ENCODE measurements at places on chromosomes 16 and 17.

DNA sequence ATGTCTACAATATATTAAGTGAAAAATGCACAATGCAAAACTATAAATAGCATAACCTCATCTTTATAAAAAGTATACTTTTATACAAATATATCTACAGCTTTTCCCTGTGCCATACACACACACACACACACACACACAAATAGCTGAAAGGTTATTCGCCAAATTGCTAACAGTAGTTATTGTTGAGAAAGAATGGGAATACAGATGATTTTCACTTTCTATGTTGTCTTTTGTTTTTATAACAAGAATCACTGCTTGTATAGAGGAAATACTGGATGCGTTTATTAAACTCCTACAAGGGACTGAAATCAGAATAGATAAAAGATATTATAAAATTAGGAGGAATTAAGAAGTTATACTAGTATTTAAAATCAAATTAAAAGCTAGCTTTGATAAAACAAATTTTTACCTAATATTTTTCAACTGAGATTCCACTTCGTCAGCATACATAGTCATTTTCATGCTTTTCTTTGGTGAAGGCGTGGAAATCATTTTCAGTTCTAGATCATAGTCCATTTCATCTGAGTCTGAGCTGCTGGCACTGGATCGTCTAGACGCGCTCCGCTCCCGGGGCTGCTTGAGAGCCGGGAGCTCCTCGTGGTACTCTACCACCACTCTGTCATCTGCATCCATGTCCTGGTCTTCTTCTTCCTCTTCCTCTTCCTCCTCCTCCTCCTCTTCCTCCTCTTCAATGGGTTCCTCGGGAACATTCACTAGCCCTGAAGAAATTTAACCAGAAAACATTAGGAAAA, 17.0 kb upstream of the ITGAE start:
- ATAC-seq = no peak

DNA sequence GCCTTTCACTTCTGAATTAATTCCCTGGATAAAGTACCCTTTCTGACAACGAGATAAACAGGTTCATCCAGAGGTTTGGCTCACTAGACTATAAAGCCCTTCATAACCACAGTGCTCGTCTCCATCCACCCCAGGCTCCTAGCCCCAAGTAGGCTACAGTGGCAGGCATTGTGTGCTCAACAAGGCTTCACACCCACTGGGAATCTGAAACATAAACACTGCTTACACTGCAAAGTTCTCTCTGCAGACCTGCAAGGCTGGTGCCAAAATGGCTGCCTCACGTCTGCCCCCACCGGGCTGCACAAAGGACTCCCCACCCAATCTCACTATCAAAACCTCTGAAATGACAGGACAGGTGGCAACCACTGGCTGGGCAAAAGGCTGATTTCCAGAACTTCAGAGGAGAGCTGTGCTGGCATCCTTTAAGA, 5.1 kb upstream of the HLF start:
- no peak for ATAC-seq

DNA sequence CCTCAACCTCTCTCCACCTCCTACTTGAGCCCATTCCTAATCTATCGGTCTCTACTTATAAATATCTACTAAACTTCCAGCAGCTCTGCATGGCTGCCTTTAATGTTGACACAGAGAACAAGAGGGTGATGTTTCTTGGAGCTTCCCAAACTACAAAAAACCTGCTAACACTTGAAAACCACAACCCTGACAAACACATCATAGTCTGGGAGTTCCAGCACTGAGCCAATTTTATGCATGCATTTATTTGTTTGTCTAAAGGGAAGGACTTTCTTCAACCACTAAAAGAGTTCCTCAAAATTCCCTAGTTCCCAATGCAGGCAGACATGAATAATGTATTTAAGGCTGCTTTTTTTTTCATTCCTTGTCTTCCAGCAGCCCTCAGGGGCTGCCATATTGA, 331.8 kb upstream of the XYLT1 start:
- no peak for ATAC-seq

GRCh38 chr17:40331743-40332641, 23.0 kb downstream of the RARA start:
- peak; percentile 80 for ATAC-seq

DNA sequence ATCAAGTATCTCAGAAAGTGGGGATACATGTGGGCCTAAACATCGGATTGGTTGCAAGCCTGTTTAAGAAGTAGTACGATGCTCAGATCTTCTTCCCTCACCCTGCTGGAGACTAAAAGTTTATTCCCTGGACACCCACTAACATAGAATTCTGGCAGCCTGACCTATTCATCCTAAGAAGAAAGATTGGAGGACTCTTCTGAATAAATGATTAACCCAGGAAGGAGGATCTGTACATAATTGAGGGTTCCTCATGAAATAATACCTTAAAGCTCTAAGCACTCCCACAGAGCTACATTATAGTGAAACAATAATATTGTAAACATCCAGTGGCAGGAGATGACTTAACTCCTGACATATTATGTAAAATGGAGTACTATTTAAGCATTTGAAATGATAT, 111.7 kb downstream of the NLK start:
- ATAC-seq = no peak

DNA sequence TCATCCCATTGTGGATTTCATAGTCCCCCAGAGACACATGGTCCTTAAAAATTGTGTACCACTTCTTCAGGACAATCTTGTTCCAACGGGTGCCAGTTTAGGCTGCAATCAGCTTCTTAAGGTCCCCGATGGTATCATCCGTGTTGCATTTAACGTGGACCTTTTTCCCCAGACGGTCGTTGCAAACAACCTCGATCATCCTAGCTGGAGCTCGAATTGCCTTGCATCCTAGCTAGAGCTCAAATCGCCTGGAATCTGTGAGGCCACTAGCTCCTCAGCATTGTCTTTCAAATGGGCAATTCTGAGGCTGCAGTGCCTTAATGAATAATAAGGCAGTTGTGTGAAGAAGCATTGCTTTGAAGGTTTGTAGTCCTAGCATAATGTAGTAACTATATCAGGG, 37.7 kb upstream of the RHBDL3 start:
- ATAC-seq = no peak

GRCh38 chr17:55067697-55068439, 99.3 kb downstream of the STXBP4 start:
- ATAC-seq = no peak

DNA sequence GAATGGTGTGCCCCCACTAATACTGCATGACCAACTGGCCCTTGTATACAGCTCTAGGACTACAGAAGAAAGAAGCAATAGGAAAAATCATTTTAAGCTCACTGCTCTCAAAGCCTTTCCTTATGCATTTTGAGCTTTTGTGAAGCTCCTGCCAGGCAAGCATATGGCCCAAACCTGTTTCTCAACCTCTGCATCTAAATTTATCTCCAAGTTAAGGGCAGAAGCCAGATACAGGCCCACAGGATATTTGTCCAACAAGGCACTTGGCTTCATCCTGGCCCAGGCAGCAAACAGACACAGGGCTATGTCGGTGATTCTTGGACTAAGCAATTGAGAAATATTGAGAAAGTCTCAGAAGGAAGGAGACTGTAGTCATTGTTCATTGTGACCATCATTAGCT, 43.9 kb downstream of the CCT6B start:
- no peak for ATAC-seq

- no peak for ATAC-seq
These were observed 57.0 kb downstream of the NSRP1 start for GRCh38 chr17:30173649-30174048.

GRCh38 chr16:55100100-55100499, 169.4 kb downstream of the IRX5 start:
- no peak for ATAC-seq

DNA sequence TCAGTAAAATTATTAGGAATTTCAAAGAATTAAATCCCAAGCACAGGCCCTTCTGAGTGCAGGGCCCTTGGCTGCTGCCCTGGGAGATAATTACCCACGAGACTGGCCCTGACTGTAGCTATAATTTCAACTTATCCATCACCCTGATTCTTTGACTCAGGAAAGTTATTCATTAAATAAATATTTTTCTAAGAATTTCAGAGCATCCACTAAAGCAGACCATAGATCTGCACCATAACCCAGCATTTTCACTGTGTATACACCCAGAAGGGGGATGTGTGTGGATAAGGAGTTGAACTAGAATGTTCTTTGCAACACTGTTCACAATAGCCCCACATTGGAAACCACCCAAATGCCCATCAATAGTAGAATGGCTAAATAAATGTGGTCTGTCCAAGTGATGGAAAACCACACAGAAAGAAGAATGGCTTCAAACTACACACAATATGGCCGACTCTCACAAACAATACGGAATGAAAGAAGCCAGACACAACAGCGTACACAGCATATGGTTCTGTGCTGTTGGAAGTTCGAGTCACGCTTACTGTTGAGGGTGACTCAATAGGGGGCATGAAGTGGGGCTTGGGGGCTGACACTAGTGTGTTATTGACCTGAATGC, 33.9 kb upstream of the MEAK7 start:
- no peak for ATAC-seq

DNA sequence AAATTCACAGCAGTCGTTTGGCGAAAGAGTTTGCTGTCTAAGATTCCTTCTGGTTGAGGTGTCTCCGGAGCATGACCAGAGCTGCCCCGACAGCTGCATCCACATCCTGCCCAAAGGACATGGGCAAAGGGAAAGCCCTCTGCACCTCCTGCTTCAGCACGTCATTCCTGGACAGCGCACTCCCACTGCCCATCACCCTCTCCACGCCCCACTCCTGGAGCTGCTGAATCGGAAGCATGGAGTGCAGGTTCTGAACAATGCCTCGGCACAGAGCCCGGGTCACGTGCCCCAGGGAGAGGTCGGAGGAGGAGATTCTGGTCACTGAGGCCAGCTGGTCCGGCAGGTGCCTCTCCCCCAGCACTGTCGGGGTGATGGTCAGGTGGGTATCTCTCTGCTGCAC, 1.3 kb upstream of the TRPV1 start:
- no peak for ATAC-seq

GRCh38 chr17:80296221-80296620, 35.6 kb downstream of the RNF213 start:
- no peak for ATAC-seq

GRCh38 chr16:80552277-80552676, 11.5 kb downstream of the DYNLRB2 start:
- no peak for ATAC-seq

- no peak for ATAC-seq
These were observed 45.0 kb downstream of the ZNF652 start for GRCh38 chr17:49316889-49317675.

DNA sequence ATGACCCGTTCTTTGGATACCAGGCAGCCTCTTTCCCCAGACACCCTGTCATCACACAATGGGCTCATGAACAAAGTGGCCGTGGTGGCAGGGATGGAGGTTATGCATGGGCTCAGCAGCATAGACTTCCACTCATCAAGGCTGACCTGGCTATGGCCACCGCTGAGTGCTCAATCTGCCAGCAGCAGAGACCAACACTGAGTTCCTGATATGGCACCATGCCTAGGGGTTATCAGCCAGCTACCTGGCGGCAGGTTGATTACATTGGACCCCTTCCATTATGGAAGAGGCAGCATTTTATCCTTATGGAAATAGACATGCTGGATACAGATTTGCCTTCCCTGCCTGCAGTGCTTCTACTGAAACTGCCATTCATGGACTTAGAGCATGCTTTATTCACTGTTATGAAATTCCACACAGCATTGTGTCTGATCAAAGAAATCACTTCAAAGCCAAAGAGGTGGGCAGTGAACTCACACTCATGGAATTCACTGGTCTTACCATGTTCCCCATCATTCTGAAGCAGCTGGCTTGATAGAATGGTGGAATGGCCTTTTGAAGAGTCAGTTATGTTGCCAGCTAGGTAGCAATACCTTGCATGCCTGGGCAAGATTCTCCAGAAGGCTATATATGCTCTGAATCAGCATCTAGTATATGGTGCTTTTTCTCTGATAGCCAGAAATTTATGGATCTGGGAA, 160.6 kb downstream of the PRKCB start:
- no peak for ATAC-seq

- ATAC-seq = peak; percentile 34
These were observed 17.8 kb downstream of the PLLP start for GRCh38 chr16:57266531-57267260.

- no peak for ATAC-seq
These were observed 56.8 kb downstream of the HLF start for GRCh38 chr17:55321427-55322060.

DNA sequence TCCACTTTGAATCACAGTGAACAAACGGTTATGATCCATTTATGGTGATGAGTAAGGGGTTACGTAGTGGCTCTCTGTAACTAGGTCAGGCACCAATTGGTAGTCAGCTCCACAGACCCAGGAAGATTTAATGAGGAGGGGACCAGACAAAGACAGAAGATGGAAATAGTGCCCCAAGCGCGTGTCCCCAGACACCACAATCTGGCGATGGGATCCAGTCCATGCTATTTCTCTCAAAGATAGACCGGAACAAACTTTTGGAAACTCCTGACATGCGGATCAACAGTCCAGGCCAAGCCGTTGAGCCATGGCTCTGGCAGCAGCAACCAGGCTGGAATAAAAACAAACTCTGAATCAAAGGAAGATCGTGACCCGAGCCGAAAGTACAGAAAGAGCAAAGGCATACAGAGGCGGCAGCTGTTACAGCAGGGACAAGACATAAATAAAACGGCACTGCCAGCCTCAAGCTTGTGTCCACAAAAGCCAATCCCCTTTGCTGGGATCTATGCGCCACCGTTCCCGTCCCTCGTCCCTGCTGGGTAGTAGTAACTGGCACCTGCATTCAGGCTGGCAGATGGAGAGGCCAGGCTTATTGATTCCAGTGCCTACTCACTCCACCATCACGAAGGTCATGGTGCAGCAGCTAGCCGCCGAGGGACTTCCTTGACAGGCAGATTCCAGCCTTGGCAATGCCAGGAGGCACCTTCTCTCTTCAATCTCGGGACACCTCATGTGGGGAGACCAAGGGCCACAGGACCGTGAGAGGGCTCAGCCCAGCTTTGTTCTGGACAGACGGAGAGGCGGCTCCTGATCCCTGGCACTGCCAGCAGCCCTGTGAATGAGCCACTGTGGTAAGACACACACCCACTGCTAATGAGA, 50.2 kb downstream of the CDH11 start:
- ATAC-seq = no peak

DNA sequence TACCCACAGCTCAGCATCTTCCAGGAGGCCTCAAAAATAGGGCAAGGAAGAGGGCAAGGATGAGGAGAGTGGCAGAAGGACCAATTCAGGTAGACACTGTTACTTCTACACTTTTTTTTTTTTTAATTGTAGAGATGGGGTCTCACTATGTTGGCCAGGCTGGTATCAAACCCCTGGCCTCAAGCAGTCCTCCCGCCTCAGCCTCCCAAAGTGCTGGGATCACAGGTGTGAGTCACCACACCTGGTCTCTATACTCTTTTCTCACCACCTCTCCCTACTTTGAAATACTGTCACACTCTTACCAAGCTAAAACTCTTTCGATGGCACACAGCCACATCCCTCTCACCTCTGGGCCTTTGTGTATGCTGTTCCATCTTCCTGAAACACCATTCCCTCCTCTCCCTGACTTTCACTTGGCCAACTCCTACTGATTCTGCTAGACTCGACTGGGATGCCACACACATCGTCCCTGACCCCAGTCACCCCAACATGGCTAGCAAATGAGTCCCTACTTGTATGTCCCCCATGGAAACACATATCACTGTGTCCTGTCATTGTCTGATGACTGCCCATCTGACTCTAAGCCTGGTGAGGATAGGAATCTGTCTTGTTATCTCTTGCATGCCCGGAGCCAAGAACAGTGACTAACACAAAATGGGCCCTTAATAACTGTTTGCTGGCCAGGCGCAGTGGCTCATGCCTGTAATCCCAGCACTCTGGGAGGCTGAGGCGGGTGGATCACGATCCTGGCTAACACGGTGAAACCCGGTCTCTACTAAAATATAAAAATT, 7.2 kb upstream of the SLC43A2 start:
- no peak for ATAC-seq

Measured in SK-N-SH treated with all-trans-retinoic acid at 6 μM for 48 hours (cell line).